Daoy (cell line): ENCODE measurements at places on chromosomes 7 and 10.

DNA sequence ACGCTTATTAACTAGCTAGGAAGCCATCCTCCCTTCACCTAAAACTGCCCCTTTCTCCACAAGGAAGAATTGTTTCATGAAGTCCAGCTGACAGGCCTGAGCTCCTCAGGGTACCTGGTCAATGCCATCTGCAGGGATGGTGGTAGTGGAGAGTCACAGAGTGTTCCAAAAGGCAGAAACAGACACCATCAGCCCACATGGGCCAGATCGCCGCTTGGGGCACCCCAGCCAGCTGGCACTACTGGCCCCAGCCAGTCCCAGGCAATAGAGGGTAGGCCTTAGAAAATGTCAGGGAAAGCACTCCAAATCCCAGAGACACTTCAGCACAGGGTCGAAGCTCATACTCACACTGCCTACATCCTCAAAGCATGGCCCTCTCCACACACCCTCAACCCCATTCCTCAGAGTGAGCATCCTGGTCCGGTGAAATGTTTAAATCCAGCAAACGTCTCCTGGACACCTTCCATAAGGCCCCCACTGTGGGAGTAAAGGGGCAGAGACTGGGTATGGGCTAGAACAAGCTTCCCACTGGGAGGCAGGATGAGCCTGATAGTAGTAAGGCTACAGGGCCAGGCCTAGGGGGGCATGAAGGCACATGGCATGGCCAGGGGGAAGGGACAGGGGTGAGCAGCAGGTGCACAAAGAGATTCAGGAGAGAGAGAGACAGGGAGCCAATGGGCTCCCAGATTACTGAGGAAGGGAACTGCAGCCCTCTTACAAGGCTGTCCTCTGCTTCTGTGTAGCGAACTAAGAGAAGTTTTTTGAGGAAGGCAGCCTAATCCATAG, 1.9 kb downstream of the LRRC20 start:
- DNase-seq = no peak

DNA sequence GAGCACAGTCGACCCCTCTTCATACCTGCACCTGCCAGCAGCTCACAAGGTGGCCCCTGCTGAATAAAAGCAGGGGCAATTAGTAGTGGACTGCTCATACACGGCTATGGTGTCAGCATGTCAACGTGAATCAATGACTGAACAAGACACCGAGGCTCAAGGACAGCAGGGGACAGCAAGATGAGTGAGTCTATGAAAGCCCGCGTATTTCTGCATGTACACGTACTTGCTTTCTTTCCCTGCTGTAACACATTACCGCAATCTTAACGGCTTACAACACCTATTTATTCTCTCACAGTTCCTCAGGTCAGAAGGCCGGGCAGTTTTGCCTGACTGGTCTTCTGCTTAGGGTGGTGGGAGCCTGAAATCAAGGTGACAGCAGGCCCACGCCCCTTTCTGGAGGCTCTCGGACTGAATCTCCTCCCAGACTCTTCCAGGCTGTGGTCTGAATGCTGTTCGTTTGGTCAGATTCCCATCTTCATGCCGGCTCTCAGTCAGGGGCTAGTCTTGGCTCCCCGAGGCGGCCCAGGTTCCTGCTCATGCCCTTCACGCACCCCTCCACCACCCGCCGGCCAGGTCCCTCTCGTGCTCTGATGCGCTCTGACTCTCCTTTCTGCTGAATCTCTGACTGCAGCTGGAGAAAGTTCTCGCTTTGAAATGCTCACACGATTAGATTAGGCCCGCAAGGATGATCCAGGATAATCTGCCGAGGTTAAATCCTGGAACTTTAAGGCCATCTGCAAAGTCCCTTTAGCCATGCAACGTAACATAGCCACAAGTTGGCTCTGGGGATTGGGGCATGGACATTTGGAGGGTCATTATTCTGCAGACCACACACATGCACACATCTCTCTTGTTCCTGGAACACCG, 7.8 kb upstream of the PPP2R2D start:
- no peak for DNase-seq

GRCh38 chr7:1669954-1670893, at the start of gene ELFN1:
Gene ELFN1, plus strand, starts transcription at chr7:1670277. Its CDS starts 74,320 bp downstream, at chr7:1744597.
- peak; percentile 65 for DNase-seq

DNA sequence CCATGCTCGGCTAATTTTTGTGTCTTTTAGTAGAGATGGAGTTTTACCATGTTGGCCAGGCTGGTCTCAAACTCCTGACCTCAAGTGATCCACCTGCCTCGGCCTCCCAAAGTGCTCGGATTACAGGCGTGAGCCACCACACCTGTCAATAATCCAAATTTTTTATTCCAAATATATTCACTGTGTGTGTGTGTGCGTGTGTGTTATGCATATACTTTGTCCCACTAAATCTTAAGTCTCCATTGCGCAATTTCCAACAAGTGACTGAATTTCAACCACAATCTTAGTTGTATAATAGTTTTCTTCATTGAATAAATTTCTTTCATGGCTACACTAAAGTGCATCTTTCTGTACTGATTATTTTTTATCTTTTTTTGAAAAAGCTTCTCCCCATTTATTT, 2.7 kb downstream of the KRIT1 start:
- no peak for DNase-seq

GRCh38 chr10:91761721-91762120, 36.5 kb upstream of the TNKS2 start:
- no peak for DNase-seq

DNA sequence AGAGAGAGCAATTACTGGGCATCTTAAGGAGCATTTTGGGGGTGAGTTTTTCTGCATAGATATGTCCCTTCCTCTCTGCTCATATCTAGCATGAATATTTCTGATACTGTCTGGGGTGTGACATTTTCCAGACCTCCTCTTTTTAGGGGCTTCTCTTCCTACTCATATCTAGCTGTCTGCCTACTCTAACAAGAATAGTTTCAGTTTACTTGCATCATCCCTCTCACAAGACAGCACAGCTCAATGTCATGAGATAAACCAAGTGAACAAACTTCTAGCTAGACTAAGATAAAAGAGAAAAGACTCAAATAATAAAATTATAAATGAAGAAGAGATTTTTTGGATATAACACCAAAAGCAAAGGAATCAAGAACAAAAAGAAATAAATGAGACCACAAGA, 419.5 kb upstream of the SORCS1 start:
- no peak for DNase-seq

DNA sequence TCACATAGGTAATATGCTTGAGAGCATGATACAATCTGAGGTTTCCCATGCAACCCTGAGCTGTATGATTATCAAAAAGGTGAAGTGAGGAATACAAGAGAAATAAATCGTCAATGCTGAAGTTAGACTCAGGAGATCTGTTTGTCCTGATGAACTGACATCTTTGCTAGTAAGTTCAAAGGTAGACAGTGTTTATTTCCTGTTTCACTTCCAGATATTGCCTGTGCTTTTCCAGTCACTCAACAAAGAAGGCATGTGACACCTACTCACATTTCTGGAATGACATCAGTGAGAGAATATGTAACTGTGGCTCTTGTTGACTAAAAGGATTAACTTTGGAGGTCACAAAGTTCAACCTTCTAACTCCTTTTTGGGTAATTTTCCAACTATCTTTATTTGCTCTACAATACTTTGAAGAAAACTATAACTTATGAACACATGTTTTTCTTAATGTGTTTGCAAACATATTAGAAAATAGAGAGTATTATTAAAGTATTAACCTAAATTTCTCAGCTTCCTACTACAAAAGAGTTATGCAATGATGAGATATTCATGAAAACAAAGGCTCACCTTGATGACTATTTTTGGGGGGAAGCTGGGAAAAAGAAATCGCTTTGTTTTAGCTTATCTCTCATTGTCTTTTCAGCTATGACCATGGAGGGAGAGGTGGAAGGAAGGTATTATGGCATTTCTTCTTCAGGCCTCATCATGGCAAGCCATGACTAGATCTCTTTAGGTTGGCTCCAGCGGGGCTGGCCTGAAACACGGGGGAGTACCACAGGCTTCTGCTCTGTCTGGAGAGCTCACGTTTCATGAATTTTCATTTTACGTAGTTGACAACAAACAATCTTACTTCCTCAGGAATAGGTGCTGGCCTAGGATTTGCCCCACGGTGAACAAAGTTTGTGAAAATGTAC, 214.7 kb upstream of the SLC26A5 start:
- DNase-seq = peak; percentile 79

- DNase-seq = no peak
Observed at GRCh38 chr7:89495704-89496103, 658.6 kb upstream of the STEAP1 start.

DNA sequence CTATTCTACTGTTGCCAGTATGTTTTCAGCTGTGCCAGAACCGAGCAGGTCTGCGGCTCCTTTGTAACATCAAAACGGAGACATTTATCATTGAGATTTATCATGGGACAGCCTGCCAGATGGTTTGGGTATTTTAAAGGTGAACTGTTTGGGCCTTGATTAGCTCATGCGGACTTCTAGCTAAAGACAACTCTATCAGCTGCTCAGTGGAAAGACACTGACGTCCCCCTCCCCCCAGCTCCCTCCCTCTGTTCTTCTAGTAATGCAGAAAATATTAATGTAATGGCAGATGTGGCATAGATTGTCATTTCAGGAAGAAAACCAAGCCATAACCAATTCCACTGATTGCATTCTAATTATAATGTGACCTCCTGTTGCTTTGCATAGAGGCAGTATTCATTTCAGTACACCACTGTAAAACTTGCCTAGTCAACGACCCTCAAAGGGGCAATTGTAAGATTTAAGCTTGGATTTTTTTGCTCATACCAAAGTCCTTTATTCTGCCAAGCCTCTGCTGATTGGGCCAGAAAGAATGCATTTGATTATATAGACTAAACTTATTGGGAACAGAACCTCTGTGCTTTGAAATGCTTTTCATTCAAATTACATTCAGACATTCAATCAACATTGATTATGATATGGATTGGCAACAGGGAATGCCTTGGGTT, 966.8 kb downstream of the LRMDA start:
- no peak for DNase-seq

DNA sequence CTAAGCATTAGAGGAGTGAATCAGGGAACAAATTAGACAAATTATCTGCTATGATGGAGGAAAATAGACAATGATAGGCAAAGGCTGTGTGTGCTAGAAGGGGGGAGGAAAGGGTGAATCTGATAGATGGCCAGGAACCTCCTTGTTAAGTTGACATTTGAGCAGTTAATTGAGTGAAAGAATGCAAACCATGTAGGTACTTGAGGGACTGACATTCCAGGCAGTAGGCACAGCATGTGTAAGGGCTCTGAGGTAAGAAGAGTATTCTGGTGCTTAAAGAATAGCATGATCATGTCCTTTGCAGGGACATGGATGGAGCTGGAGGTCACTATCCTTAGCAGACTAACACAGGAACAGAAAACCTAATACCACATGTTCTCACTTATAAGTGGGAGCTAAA, 48.6 kb upstream of the TES start:
- DNase-seq = no peak

DNA sequence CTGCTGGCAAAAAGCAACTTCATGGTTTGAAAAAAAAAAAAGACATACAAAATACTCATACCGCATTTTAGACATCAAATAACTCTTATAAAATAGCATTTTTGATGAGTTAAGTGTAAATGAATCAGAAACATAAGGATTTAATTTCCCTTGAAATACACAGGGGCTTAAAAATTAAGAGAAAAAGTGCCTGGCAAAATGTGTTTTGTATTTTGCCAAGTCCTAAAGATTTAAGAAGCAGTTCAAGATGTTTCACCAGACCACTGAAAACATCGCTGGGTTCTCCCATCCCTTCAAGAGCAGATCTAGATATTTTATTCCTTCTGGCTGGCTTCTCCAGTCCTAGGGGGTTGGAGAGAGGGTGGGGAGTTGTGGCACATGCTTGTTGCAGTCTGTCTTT, 396.4 kb downstream of the INHBA start:
- DNase-seq = no peak

DNA sequence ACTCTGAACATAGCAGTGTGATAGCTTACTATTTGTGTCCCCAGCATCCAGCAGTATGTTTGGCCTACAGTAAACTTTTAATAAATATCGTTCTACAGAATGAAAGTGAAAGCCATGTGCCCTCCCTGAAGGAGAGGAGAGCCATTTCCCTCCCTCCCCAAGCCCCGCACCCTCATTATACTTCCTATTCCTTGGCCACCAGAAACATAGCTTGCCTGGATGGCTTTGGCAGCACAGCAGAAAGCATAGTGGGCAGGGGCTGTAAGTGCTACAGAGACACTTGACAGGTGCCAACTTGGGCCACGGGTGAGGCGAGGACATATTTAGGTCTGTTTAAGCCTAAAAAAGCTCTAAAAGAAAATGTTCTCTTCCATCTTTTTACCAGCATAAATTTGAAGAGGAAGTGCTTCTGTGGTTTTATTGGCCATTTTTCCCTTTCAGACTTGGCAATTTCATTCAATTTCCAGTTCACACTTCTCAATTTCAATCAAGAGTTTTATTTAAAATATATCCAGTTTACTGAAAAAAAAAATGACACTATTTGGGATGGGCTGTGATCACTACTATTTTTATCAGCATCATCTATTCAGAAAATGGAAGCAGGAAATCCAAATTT, 12.7 kb downstream of the HHEX start:
- DNase-seq = no peak

DNA sequence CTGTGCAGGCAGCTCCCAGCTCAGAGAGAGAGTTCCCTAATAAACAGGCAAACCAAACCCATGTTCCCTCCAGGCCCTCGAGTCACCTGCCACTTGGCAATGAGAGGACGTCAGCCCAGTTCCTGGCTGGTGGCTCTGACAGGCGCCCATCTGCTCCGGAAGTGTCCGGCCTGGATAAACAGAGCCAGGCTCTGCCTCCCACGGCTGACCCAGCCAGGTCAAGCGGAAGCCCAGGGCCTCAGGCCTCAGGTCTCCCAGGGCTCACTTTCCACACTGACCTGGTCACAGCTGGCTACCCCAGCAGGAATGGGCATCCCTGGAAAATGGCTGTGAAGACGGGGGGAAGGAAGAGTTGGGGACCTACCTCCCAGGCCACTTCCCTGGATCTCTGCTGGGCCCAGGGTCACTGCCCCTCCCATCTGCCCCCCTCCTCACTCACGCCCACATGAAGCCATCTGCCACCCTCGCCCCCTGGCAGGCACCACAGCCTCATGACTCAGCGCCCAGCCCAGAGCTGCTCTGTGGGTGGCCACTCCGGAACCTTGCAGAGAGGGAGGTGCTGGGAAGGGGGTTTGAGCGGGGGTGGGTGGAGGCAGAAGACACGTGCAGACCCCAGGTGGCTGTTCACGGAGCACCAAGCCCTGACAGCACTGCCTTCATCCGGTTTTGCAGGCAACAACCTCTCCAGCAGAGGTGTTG, 37.4 kb upstream of the DUSP5 start:
- DNase-seq = peak; percentile 75

- peak; percentile 9 for DNase-seq
Observed at GRCh38 chr10:121990015-121990677, 1.2 kb downstream of the TACC2 start.

- peak; percentile 6 for DNase-seq
Observed at GRCh38 chr10:51244309-51244708, 170.0 kb downstream of the PRKG1 start.

DNA sequence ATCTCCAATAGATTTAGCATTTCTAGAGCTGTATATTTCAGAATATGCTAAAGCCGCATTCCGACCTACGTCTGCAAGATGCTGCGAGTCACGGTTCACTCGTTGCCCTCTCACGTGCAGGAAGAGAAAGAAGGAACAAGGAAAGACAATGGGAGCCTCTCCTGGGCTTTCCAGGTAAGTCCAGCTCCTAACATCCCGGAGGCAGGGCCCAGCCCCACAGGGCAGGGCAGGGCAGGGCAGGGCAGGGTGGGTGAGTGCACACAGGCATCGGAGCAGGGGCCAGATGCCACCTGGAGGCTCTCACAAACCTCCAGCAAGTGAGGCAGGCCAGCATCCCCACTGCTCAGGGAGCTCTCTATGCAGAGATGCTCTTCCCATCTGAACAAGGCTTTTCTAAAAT, 50.8 kb downstream of the VOPP1 start:
- no peak for DNase-seq

GRCh38 chr10:109426987-109427386, 496.3 kb downstream of the XPNPEP1 start:
- no peak for DNase-seq
